NCI-H524 treated with DMSO at 0.1 percent for 48 hours (cell line): ENCODE measurements at places on chromosomes 7 and 10.

- DNase-seq = no peak
Observed at GRCh38 chr10:78194050-78194449, 160.4 kb downstream of the RPS24 start.

GRCh38 chr7:98314469-98314868 is 33.0 kb downstream of the BRI3 start:
- no peak for DNase-seq

DNA sequence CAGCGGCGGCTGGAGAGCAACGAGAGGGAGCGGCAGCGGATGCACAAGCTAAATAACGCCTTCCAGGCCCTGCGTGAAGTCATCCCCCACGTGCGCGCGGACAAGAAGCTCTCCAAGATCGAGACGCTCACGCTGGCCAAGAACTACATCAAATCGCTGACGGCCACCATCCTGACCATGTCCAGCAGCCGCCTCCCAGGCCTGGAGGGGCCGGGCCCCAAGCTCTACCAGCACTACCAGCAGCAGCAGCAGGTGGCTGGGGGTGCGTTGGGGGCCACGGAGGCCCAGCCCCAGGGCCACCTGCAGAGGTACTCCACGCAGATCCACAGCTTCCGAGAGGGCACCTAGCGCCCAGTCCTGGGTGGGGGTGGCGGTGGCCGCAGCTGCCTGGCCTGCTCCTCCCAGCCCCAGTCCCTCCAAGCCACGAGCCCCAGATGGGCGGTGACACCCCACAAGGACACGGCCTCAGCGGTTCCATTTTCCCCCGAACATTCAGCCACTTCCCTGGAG is 1.3 kb downstream of the BHLHA15 start:
- no peak for DNase-seq

- DNase-seq = no peak
Observed at GRCh38 chr10:43610636-43611035, 4.4 kb downstream of the ZNF485 start.

DNA sequence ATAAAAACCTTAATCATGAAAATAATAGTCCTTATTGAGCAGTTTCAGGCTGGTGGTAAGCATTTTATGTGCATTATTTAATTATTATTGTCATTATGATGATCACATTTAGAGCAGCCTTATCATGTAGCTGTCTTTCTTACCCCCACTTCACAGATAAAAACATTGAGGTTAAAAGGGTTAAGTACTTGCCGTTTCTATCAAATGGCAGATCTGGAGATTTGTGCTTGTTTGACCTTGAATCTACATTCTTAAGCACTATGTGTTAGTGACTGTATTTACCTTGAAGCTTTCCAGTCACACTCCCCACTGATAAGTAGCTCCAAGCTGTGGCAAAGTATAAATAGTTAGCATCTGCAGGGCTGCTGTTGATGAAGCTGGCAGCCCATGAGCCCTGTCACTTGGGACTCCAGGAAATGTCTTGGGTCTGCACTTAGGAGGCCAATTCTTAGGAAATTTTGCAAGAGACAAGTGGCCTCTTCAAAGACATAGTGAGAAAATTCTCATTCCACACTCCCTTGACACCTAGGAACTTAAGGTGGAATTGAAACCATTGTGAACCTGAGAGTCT is 116.8 kb upstream of the AGR3 start:
- DNase-seq = no peak

- DNase-seq = no peak
Observed at GRCh38 chr10:7090529-7090928, 320.3 kb downstream of the SFMBT2 start.

DNA sequence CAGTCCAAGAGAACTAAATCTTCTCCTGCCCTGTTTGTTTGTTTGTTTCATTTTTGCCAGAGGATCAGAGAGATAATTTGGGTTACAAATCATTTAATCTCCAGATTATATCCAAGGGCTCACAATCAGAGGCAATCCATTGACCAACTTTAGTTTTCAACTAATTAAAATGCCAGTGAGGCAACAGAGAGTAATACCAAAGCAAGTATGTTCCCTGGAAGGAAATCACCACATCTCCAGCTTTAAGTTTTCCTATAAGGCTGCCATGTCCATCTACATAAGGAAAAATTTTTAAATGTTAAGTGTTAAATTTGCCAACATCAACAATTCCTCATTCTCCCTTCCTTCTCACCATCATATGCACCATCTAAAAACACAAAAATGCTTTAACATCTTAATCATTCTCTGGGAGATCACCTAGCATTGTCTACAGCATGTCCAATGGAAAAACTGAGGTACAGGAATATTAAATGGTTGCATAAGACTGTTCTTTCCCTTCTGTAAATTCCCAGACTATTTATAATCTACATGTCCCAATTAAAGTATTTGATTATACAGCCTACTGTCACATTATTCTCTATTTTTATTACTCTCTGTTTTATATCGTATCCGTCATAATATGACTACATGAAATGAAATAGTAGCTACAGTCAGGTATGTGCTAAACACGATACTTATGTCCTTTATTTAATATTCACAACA is 14.1 kb downstream of the USP54 start:
- DNase-seq = no peak

DNA sequence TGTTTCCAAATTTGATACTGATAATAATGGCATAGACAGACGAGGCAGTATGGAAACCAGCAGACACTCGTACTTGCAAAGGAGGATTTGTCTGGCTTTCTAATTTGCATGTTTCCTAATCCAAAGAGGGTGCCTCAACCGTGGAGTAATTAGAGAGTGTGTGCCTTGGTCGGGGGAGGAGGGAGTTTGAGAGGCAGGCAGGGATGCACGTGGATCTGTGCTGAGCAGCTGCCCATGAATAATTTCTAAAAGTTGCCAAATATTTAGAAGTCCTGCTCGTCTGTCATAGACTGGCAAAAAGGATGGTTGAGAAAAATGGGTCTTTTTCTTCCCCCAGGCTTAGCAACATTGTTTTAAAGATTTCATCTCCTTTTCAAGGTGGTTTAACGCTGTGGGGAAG is 69.4 kb downstream of the PTPRE start:
- DNase-seq = no peak

- DNase-seq = no peak
Observed at GRCh38 chr10:125466685-125467084, 216.3 kb downstream of the TEX36 start.

DNA sequence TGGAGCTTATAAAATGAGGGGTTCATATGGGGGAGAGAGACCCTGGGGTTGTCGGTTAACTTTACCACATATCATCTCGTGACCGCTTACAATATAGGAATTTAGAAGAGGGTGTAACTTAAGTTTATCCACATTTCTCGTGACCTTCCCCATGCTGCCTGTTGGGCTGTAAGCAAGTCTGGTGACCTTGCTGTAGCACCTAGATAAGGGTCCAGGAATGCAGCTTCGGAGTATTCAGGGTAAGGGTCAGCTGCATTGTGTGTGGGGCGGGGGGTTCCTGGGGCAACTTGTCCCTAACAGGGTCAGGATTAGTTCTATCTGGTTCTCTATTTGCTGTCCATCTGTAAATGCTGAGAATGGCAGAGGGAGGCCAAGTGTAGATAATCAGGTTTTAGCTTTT is 1.3 kb upstream of the CHST3 start:
- DNase-seq = no peak

GRCh38 chr10:92156874-92157773 is 133.8 kb downstream of the CPEB3 start:
- no peak for DNase-seq

GRCh38 chr7:114439581-114439980 is 25.0 kb downstream of the FOXP2 start:
- no peak for DNase-seq

DNA sequence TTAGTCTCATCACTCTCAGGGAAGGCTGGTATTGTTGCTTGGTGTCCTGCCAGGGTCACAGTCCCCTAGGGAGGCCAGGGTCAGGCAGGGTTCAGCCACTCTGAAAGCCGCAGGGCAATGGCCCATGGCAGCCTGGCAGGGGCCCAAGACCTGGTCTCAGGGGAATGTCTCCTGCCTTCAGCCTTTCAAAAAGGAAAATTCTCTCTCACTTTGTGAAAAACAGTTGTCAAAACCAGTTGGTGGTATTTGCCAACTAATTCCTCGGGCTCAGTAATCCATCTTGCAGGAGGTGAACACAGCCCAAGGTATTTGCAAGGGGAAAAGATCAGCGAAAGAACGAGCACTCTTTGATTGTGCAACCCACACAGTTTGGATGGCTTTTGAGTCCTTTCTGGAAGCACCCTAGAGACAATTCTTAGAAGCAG is 101.5 kb downstream of the JCAD start:
- no peak for DNase-seq

- DNase-seq = no peak
Observed at GRCh38 chr7:128937271-128937646, 468 bp upstream of the IRF5 start.

DNA sequence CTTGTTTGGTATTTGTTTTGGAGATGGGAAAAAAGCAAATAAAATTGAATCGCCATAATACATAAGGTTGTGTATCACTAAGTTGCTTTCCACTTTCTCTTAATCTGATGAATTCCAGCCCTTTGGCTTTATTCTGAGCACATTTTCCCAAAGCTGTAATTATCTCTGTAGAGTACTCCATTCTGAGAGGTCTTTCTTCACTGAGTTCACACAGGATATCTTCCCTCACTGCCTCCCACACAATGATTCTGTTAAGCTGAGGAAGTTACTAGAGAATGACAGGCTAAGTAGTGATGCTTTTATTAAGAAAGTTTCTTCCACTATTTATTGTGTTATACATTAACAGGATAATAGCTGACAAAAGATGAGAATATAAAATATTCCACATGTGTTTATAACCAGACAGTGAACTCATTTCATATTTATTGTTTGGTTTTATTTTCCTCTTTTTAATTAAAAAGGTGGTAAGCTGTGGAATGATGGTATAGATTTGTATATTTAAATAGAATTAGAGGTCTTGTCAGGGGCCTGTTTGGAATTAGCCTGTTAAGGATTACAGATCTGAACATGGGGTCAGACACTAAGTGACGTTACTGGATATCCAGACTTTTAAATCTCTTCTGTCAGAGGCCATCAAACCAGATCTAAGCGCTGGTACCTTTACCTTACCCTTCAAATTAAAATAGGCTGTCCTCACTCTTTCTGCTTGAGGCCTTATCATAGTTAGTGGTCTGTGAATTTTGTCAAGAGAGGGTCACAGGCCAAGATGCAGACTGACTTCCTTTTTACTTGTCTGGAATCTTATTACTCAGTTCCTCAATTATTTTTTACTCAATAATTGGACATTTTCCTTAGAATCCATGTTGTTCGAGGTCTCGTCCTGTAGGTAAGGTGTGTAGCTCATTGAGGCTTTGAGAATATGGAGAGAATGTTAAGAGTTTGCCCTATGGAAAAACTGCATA is 8.4 kb downstream of the PLXDC2 start:
- no peak for DNase-seq

- no peak for DNase-seq
Observed at GRCh38 chr10:58028597-58029366, 238.9 kb downstream of the IPMK start.

DNA sequence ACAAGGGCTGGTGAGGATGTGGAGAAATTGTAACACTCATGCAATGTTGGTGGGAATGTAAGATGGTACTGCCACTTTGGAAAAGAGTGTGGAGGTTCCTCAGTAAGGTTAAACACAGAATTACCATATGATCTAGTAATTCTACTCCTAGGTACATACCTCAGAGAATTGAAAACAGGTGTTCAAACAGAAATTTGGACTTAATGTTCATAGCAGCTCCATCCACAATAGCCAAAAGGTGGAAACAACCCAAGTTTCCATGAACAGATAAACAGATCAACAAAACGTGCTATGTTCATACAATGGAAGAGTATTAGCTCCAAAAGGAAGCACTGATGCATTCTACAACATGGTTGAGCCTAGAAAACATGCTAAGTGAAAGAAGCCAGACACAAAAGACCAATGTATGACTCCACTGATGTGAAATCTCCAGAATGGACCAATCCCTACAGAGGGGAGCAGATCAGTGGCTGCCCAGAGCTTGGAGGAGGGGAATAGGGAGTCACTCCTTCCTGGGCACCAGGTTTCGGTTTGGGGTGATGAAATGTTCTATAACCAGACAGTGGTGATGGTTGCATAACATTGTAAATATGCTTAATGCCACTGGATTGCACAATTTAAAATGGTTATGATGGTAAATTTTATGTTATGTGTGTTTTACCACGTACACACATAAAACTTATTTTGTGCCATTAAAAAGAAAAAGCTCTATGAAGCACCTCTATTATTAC is 5.7 kb upstream of the WDR86 start:
- no peak for DNase-seq

DNA sequence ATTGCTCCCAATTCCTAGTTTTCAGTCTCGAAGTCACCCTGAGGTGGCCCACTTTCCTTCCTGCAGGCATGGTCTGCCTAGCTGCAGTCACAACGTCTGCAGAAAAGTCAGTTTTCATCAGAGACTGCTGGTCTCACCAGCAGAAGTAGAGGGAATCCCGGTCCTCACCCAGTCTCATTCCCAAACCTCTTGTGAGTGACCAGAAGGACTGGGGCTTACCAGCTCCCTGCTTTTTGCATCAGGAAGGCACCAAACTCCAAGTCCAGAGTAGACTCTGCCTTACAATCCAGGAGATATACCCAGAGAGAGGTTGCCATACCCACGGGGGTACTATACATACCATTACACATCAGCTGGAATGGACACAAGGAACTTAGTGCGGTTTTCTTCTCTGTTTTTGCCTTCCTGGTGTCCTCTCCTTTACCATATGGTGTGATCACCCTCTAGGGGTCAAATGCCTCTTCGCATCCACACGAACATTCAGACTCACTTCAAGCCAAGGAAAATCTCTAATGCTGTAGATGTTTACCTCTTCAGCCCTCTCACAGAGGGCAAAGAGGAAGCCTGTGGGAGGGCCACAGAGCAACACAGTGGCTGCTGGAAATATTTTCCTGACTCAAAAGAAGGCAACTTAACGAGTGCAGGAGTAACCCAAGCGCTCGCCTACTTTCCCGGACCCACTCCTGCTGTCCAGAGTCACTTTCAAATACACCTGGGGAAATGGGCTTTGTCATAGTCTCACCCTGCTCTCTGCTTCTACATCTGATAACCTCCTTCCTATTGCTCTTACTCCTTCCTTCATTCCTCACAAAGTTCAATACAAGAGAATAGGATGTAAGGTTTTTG is 220.9 kb downstream of the C7orf25 start:
- no peak for DNase-seq
